ENCODE measurements at places on chromosomes 3 and 15.

DNA sequence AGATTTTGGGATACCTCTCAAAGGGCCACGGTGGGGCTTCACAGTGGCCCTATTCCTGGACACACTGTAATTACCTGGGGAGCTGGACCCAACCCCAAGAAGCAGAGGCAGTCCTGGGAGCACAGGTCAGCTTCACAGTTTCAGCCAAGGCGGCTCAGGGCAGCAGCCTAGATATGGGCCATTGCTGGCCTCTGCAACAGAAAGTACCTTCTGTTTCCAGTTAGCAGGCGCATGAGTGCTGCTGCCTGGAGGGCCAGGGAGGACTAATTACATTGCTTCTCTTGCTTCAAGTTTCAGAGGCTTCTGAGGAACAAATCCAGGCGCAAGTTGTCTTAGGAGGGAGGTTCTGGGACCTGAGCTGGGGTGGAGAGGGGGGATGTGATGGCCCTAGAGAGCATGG, 13.5 kb upstream of the DUSP7 start:
- DNase-seq, result no peak

GRCh38 chr3:188124184-188124583, 29.8 kb upstream of the LPP start:
- DNase-seq, result no peak

DNA sequence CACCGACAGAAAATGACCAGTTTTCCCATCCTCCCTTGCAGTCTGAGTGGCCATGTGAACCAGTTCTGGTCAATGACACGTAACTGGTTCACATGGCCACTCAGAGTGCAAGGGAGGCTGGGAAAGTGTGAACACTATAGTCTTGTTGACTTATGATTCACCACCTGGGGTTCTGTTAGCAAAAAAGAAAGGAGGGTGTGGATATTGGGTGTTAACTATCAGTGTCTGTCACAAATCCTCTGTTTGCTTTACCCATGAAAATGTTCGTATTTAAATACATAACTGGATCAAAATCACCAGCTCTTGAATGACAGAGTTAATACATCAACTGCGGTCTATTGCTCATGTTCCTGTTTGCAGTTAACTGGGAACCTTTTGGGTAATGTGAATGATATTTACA, 92.3 kb downstream of the ADAMTSL3 start:
- no peak for DNase-seq

DNA sequence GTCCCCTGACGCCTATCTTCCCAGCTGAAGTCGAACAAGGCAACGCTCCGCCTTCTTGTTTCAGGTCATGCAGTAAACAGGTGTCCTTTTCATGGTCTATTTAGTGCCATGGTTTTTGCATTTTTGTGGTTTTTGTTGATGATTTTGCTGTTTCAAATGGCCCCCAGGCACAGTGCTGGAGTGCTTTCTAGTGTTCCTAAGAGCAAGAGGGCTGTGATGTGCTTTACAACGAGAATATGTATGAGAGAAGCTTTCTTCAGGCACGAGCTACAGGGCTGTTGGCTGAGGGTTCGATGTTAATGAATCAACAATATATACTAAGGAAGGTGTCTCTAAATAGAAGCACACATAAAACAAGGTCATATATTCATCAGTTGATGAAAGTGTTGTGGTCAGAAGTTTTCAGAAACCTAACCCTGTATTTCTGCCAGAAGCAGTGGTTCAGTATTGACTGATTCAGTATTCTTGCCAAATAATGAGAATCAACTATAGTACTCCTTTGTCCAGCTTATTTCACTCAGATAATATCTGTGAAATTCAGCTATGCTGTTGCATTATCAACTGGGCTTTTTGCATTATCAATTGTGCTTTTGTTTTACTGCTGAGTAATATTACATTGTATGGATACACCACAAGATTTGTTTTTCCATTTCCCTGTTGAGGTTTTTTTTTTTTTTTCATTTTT, 18.5 kb downstream of the LIMD1 start:
- DNase-seq, result no peak

DNA sequence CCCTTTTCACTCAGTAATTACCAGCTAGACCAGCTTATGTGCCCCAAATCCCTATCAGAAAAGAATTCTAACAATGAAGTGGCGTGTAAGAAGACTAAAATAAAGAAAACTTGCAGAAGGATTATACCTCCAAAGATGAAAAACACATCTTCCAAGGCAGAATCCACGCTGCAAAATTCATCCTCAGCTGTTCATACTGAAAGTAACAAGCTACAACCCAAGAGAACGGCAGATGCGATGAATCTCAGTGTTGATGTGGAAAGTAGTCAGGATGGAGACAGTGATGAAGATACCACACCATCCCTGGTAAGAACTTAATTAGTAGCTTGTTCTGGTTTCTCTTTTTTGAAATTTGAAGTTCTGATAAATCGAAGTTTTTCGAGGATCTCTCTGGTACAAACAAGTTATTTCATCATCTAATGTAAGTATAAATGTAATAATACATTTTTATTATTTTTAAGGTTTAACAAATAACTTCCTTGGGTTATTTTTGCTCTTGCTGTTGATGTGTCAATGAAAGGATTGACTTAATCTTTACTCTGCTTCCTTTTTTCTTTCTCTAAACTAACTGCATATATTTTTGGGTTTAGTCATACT, 1.4 kb downstream of the WDR76 start:
- no peak for DNase-seq

DNA sequence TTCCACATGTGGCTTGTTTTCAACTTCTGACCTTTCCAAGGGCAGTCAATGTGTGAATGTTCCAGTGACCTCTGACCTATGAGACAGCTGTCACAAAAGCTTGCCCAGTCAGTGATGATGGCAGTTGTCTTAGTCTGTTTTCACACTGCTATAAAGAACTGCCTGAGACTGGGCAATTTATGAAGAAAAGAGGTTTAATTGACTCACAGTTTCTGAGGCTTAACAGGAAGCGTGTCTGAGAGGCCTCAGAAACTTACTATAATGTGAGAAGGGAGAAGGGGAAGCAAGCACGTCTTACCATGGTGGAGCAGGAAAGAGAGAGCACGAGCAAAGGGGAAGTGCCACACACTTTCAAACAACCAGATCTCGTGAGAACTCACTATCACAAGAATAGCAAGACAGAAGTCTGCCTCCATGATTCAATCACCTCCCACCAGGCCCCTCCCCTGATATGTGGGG, 95.6 kb downstream of the ECT2 start:
- no peak for DNase-seq

GRCh38 chr3:54836871-54837270, 91.0 kb downstream of the LRTM1 start:
- no peak for DNase-seq

DNA sequence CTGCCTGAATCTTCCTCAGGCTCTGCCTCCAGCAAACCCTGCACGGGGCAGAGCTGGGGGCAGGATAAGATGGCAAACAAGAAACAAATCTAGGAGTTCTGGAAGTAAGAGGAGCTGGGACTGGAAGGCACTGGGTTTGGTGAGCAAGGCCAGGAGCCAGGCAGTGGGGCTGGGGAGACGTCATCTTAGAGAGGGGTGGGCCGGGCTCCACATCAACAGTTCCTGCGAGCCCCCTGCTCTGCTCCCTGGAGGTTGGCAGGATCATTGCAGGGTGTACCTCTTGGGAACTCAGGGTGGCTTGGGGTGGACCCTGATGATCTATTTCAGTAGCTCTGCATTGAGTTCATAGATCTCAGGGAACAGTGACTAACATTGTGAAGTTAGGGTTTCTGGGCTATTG, 87.3 kb upstream of the PRR23E start:
- DNase-seq, result no peak

GRCh38 chr15:73573572-73573971, 59.6 kb downstream of the NPTN start:
- no peak for DNase-seq

DNA sequence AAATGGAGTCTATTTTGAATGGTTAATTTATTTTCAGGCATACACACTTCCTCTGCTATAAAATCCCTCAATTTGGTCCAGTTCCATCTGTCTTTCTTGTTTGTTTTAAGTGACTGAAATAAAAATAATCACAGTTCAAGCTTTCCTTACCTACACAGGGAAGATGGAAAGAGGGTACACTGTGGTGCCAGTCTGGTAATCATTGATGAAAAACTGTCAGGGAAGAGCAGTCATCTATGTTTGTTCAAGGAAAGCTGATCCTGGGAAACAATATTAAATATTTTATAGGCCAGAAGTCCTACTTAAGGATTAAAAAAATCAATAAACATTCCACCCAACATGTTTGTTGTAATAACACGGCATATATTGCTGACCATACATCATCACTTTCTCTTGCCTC, 115.2 kb upstream of the KCNMB2 start:
- DNase-seq, result no peak

GRCh38 chr3:10281951-10282350, 10.8 kb downstream of the GHRL start:
- no peak for DNase-seq

DNA sequence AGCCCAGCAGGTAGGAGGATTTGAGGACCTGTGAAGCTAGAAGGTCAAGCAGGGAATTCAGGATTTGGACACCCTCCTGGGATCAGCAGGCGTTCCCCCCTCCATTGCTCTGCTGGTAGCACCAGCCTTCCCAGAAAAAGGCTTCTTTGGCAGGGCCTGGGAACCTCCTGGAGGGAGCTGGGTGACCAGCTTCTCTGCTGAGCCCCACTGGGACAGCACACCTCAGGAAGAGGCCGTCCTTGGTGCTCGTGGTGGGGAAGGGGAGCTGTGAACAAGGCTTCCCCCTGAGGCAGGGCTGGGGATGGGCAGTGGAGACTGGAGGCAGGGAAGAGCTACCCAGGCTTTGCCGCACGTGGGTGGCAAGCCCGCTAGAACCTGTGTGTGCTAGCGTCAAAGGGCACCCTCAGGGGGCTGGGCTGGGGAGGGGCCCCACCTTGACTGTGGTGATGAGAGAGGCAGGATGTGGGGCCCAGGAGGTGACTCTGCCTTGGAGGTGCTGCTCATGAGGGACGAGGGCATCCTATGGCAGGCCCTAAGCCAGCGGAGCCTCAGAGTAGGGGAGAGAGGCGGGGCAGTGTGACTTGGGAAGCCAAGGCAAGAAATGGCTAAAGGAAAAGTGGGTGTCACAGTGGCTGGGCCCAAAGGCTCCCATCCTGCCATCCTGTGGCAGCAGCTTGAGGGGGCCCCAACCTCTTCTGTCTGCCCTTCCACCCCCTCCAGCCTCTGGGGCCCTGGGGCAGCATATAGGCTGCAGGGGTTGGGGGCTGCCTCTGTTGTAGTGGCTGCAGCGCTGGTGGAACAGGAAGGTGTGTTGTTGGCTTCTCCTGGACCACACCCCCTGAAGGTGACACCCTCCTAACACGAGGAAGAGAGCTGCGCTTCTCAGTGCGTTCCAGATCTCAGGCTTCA, 20.7 kb downstream of the KLF13 start:
- DNase-seq, result no peak

GRCh38 chr15:56931639-56932508, 13.4 kb downstream of the TCF12 start:
- no peak for DNase-seq

DNA sequence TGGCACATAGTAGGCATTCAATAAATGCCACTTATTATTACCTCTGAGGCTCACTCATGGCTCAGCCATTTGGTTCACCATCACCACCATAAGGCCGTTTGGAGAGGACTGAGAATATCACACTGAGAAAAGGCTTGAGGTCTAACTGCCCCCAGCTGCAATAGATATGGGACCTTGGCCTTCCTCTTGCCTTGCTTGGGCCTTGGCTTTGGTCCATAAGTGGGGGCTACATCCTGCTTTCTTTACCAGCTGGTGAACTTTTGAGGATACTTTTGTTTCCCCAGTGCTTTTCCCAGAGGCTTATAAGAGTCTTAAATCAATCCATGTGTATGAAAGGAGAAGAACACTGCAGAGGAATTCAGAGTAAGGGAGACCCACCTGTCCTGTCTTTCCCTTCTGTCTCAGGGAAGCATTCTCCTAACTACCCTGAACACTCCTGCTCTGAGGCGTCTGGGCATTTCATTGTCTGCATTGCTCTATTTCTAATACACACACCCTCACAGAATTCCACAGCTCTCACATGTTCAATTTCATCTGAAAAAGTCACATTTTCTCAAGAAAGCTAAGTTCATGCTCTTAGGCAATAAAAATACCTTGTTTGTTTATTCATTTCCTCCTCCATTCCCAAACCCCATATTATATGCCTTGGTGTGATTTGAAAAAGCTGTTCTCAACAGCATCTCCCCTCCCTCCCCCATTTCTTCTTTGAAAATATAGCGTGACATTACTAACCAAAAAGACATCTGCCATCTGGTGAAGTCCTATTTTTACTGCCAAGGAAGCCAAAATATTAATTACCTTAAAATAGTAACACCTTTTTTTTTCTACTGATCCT, 22.5 kb upstream of the KCNMB2 start:
- DNase-seq, result no peak

GRCh38 chr3:111667621-111668239, 72.6 kb upstream of the ZBED2 start:
- peak; percentile 27 for DNase-seq

- no peak for DNase-seq
Measured at GRCh38 chr3:71587958-71588357, 4.4 kb upstream of the FOXP1 start.

GRCh38 chr15:88652456-88653199, 13.8 kb downstream of the ISG20 start:
- no peak for DNase-seq

GRCh38 chr15:68930268-68931022, at the start of gene SPESP1:
SPESP1 (plus strand) TSS chr15:68930525; CDS start chr15:68930654, 129 bp downstream.
- no peak for DNase-seq

DNA sequence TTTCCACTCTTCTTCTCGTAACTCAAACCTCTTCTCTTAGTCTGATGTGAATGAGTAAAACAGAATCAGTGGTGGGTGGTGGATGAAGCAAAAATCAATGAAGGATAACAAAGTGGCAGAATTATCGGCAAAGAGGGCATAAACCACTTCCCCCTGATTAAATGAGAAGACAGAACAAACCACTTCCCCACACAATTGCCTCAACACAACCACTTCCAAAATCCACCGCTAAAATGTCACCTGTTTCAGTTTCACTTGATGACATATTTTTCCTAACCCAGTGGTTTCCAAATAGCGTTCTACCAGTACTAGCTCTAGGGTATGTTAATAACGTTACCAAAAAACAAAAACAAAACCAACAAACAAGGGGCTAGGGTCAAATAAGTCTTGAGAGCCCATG, 478.7 kb upstream of the WNT5A start:
- DNase-seq, result no peak

DNA sequence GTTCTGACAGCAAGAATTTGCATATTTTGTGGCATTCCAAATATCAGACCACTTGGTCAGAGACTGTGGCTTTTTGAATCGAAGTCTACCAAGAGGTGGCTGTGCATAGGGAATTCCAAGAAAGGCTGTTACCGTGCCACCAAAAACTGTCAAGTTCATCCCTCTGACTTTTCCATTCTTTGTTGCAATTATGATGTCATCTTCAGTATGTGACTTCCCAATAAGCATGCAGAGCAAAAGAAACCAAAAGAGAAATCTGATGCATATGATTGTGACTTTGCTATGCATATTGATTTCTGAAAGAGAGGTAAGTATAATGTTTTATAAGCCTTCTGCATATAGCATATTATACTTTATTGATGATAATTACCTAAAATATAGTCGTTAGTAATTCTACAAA, 6.5 kb downstream of the BCHE start:
- no peak for DNase-seq

GRCh38 chr3:66948041-66948440, 50.1 kb upstream of the KBTBD8 start:
- no peak for DNase-seq

- no peak for DNase-seq
Measured at GRCh38 chr15:88239594-88239993, 16.9 kb downstream of the NTRK3 start.

Measured in stimulated activated CD8-positive, alpha-beta memory T cell treated with anti-CD3 and anti-CD28 coated beads, Interleukin-7, amount 100 ng/mL, for 1 hour (primary cell).